ENCODE measurements at places on chromosomes 6 and 20.

DNA sequence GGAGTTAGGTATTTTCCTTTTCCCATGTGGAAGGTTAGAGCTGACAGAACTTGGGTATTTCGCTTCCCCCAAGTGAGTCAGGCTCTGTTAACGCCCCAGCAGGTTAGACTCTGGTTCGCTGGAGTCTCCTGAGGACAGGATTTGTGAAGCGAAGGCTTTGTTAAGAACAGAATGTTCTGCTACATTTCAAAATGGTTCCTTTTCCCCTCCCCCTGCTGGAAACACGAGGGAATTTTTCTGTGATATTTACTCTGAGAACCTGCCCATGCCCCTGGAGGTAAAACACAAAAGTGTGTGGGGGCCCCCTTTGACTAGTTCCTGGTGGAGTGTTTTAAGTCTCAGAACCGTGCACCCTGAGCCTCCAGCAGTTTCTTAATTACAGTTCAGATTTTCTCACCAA lies 731.4 kb upstream of the CITED2 start:
- no peak for DNase-seq

GRCh38 chr6:13841936-13842335 lies 27.6 kb upstream of the MCUR1 start:
- DNase-seq, result no peak

DNA sequence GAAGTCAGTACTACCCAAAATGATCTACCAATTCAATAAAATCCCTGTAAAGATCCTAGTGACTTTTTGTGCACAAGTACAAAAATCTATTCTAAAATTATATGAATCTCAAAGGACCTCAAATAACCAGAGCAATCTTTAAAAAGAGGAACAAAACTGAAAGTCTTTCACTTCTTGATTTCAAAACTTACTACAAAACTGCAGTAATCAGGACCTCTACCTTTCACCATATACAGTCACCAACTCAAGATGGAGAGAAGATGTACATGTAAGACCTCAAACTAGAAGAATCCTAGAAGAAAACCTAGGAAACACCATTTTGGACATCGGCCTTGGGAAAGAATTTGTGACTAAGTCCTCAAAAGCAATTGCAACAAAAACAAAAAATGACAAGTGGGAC lies 109.5 kb upstream of the CD93 start:
- no peak for DNase-seq

GRCh38 chr6:100944644-100945043 lies 63.5 kb upstream of the ASCC3 start:
- DNase-seq, result no peak

- no peak for DNase-seq
Measured at GRCh38 chr20:37360391-37361115, 14.6 kb downstream of the SRC start.

- no peak for DNase-seq
Measured at GRCh38 chr6:146305092-146305491, 238.5 kb upstream of the RAB32 start.

GRCh38 chr20:36435592-36436541 lies 105.5 kb upstream of the MYL9 start:
- no peak for DNase-seq

- no peak for DNase-seq
Measured at GRCh38 chr6:54541541-54541940, 233.3 kb downstream of the TINAG start.

- DNase-seq, result no peak
Measured at GRCh38 chr6:109998159-109998785, 20.2 kb downstream of the GPR6 start.

- DNase-seq, result no peak
Measured at GRCh38 chr20:34037121-34037520, 43.4 kb downstream of the RALY start.

DNA sequence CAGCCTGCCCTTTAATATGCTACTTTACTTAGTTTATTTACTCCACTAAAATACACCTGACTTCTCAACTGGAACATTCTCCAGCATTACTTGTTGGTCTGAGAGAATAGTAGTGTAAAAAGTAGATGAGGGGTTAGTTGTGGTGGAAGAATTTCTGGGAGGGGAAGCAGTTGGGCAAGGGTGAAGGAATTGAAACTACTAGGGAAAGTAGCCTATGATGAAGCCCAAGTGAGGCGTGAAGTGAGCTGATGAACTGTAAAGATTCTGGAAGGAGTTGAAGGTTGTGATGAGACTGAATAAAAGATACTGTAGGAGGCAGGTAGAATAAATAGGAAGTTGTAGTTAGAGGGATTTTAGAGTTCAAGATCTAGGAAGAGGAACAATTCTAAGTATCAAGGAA lies 72.5 kb downstream of the ITCH start:
- no peak for DNase-seq

- no peak for DNase-seq
Measured at GRCh38 chr6:3794092-3794491, 42.6 kb upstream of the PXDC1 start.

- DNase-seq, result no peak
Measured at GRCh38 chr6:91534614-91535013, 947.7 kb upstream of the MAP3K7 start.

- DNase-seq, result no peak
Measured at GRCh38 chr6:115000736-115001135, 657.9 kb upstream of the HS3ST5 start.

DNA sequence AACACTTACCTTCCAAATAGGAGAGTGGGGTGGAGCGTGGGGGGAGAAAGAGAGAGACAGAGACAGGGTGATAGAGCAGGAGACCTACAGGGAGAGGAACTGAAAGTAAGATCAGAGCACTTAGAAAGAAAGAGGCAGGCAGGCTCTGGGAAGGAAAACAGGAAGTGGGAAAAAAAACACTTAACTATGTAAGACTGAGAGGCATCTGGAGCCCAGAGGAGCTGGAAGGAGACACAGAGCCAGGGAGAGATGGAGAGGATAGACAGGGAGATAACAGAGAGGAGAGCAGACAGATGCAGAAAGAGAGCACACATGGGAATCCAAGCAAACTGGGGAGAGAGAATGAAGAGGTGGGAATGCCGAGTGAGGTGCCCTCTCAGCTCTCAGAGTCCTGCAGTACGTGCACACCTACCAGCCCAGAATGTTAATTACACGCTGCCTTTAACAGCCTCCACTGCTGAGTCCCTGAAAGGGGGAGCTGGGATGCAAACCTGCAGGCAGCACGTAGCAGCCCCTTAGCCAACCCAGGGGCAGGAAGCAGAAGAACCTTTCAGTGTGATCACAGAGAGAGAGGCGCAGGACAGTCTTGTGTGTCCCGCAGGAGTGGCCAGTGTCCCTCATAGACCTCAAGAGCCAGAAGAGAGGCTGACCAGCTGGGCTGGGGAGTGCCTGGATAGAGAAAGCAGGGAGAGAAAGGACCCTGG lies 132.7 kb upstream of the LRFN2 start:
- DNase-seq, result no peak

GRCh38 chr6:21915707-21916260 lies 322.2 kb downstream of the SOX4 start:
- DNase-seq, result no peak

DNA sequence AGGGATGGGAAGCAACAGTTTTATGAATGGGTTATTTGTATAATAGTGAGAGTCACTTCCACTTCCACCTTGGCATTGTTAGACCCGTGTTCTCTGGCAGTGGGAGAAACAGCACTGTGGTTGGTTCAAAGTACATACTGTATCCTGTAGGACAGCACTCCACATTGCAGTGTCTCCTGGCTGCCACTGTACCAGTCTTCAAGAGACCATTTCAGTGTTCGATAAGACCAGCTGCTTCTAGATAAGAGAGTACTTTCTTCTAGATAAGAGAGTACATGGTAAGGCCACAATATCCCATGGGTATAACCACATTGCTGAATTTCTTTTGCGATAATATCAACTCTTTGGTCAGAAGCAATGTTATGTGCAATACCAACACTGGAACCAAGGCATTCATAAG lies 28.8 kb downstream of the FITM2 start:
- no peak for DNase-seq

DNA sequence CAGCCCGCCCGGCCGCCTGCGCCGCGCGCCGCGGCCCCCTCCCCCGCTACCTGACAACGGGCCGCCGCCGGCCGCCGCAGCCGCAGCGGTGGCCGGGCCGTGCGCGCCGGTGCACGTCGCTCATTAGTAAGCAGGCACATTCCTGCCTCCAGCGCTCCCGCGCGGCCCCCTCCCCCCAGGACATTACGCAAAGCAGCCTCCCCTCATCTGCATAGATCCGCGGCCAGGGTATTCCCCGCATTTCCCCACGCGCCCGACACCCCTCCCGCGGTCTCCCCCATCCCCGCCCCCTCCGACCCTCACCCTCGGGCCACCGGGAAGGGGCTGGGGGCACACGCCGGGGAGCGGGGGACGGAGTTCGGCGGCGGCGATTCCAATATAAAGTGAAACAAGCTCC lies at the start of gene HIVEP2:
Gene HIVEP2, minus strand, starts transcription at position 128 of the 397 bp plus-strand sequence. CDS start 170,438 bp downstream, outside the sequence.
- peak; percentile 75 for DNase-seq
